ENCODE measurements at places on chromosomes 1 and 21.

DNA sequence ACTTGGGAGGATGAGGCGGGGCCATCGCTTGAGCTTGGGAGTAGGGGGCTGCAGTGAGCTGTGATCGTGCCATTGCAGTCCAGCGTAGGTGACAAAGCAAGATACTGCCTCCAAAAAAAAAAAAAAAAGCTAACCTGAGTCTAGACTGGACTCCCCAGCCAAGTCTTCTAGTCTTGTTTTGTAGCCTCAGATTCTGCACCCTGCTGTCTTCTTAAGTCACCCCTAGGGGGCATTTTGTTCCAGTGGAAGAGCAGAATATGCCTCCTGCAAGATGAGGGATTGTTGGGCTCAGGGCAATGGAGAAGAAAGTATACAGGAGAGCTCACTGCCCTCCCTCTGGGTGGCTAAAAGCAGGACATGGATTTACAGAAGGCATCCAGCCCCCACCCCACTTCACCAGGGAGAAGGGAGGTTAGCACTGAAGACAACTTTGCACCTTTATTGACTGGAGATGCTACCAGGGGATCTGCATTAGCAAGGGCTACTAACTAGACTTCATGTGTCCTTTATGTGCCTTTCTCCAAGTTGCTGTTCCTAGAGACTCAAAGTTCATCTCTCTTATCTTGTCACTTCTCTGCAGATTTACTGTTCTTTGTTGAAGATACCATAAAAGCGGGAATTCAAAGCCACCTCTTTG lies 15.3 kb upstream of the RNF187 start:
- DNase-seq, result no peak

GRCh38 chr1:204091787-204092312 lies 18.9 kb downstream of the SOX13 start:
- DNase-seq, result no peak

- DNase-seq, result no peak
Measured at GRCh38 chr1:200034262-200034557, 6.7 kb downstream of the NR5A2 start.

- no peak for DNase-seq
Measured at GRCh38 chr1:53944469-53945182, 873 bp downstream of the IFT25 start.

DNA sequence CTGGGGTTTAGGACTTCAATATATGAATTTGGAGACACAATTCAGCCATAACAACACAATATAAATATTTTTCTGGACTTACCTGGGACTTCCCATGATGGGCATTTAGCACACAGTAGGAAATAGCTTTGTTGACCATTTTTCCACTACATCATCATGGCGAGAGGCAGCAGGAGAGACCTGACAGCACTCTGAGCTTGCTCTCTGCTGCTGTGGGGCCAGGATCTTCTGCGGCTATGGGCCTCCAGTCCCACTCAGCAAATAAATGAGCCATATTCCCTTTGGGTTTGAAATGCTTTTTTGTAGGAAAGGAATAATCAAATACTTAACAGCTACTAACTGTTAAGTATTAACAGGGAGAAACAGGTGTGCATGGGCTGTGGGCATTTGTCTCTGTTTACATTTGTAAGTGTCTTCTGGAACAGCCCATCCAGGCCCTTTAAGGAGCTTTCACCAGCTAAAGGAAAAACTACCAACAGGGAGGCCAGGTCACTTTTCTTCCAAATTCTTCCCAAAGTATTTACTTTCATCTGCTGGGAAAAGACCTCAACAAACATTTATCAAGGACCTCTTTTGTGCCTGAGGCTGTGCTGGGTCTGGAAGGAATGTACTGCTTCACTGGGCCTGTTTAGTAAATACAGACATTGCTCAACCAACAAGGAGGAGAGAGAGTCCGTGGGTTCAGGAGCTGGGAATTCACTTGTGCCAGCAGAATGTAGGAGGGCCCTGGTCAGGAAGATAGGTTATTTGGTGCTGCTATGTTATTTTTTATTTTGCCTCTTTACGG lies 133.2 kb downstream of the LRIG2 start:
- no peak for DNase-seq

DNA sequence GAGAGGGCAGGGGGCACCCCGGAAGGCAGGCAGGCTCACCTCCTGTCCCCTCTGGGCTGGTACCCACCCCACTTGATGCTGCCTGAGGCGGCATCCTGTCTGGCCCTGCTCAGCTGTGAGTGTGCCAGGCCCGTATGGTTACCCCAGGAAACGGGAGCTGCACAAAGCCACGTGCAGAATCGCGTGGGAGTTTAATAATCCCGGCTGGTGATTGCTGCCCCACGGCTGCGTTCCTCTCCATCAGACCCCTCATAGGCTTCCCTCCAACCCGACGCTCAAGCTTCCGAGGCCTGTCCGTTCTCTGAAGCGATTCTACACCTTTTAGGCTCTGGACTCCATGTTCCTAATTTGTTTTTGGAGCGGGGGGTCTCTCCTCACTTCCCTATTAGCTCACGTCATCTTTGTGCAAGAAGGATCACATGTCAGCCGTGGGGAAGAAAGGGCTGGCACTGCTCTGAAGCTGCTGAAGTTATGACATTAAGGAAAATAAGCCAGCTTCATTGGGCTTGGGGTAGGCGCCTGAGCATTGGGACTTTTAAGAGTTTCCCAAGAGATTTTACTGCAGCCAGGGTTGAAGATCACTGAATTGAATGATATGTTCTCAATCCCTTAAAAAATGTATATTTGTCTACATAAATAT lies 1.1 kb upstream of the B3GALT5 start:
- no peak for DNase-seq

DNA sequence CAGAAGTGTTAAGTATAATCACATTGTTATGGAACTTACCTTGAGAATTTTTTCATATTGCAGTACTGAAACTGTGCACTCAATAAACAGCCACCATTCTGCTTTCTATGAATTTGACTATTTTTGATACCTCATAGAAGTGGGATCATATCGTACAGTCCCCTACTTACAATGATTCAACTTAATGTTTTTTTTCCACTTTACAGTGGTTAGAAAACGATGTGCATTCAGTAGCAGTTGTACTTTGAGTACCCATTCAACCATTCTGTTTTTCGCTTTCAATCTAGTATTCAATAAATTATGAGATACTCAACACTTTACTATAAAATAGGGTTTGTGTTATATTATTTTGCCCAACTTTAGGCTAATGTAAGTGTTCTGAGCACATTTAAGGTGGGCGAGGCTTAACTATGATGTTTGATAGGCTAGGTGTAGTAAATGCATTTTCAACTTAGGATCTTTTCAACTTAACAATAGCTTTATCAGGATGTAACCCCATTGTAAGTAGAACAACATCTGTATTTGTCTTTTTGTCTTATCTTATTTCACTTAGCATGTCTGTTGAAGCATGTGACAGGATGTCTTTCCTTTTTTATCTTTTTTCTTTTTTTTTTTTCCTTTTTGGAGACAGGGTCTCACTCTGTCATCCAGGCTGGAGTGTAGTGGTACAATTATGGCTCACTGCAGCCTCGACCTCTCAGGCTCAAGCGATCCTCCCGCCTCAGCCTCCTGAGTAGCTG lies 42.4 kb upstream of the KCNQ4 start:
- DNase-seq, result no peak

- DNase-seq, result no peak
Measured at GRCh38 chr1:116224111-116224510, 112.9 kb downstream of the MAB21L3 start.

- DNase-seq, result no peak
Measured at GRCh38 chr1:11529330-11529729, 50.4 kb downstream of the DISP3 start.

DNA sequence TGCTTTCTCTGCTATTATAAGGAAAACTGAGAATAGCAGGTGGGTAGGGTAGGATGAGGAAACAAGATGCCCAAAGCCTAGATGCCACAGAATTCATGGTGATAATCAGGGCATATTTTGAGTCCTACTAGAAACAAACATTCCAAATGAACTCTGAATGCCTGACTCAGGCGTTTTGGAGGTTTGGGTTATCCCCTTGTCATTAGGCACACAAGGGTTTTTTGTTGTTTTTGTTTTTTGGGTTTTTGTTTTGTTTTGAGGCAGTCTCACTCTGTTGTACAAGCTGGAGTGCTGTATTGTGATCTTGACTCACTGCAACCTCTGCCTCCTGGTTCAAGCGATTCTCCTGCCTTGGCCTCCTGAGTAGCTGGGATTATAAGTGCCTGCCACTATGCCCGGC lies 19.2 kb downstream of the SYNC start:
- DNase-seq, result no peak

DNA sequence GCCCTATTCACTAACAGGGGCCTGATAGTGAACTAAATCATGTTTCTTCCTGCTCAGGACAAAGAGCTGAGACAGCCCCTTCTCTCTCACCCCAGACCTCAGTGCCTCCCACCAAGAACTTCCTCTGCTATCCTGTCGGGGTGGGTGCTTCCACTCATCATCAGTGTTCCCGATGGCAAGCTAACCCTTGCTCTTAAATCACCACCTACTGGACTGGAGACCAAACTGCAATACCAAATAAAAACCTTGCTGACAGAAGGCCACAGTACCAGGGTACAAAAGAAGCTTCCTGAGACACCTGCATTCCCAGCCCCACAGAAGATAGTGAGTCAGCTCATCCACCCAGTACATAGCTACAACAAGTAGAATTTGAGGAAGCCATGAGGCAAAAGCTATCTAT lies 799.5 kb downstream of the LTN1 start:
- no peak for DNase-seq

DNA sequence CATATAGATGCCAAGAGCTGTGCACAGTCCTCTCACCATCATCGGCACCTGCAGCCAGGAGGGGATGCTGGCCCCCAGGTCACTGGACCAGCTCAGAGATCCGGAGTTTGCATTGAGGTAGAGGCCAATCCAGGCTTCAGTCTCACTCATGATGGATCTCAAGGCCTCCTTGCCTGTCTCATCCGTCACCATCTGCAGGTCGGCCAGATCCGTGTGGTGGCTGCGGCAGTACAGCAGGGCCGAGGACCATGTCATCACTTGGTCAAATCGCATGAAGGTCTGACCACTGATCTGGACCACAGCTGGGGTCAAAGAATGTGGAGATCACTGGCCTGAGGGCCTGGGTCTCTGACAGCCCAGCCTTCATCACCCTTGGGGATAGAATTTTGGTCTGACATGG lies 6.6 kb downstream of the CLEC20A start:
- DNase-seq, result no peak

- DNase-seq, result no peak
Measured at GRCh38 chr1:169109561-169110134, 3.2 kb downstream of the ATP1B1 start.

- no peak for DNase-seq
Measured at GRCh38 chr1:172647987-172648386, 10.9 kb upstream of the FASLG start.

- peak; percentile 87 for DNase-seq
Measured at GRCh38 chr1:20717452-20718342, at the start of gene KIF17. Gene KIF17, minus strand, starts transcription at chr1:20718007. Its CDS starts 301 bp downstream, at chr1:20717706.

DNA sequence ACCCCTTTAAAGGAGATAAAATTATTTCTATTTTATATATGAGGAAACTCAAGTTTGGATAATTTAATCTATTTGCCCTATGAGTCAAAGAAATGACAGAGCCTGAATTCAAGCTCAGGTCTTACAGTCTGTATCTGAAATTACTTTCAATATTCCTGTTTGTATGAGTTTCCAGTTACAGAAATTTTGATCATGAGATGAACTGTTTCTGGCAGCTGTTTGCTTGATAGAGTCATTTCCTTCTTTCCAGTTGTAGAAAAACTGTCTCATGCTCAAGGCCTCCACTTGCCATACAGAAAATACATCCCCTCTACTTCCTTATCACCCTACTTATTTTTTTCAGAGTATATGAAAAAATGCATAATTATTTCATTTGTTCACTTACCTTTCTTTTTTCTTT lies 87.6 kb downstream of the PTPRC start:
- DNase-seq, result no peak

DNA sequence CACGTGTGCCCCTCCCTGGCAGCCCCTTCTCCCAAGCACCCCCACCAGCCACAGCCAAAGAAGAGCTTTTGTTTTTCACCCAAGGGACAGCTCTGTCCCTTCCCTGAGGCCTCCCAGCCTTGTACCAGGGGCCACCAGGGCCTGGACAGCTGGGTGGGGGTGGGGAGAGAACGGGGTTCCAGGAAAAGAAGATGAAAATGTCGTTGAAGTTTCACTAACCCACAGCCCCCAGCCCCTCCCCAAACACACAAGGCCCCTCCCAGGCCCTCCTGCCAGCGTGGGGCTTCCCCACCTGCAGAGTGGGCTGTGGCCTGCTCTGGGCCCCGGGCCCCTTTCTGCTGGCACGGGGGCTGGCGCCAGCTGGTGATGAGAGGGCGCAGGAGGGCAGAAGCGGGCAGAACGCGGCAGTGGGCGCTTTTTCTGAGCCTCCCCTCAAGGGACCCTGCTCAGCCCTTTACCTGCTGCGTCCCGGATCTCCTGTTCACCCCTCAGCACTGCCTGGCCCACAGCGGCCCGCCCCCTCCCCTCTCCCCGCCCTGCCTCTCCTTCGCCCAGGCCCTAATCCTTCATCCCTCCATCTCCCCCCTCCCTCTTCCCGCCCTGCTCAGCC lies 5.5 kb upstream of the ANKRD65 start:
- DNase-seq, result no peak

GRCh38 chr1:166176416-166176815 lies 9.6 kb upstream of the FAM78B start:
- no peak for DNase-seq

DNA sequence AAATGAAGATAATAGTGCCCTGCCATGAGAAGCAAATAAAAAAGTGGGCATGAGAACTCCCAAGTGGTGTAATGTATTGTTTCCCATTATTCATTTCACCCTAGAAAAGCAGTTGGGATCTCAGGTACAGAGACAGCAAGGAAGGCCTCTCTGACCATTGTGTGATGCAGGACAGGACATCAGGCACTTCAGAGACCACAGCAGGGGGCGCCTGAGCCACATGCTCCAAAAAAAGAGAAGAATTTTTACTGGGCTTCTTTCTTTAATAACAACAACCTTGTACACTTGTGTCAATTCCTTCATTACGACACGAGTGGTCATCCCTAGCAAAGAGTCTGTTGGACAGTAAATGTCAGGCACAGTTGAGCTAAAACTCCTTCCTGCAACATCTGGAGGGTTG lies 533.3 kb downstream of the OMA1 start:
- DNase-seq, result no peak

DNA sequence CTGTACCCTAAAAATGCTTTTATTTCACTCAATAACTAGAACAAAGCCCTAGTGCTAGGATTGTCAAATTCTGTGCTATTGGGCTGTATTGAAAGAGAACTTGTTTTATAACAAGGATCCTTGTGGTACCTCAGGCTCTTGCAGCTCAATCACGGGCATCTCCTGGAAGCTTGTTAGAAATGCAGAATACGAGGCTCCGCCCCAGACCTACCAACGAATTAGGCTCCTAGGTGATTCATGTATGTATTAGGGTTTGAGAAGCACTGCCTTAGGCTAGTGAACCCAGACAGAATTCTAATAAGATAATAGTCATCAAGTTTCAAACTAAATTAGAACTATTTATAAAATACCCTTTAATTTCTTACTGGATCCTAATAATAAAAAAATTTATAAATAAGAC lies 45.6 kb downstream of the ZZZ3 start:
- DNase-seq, result no peak

- no peak for DNase-seq
Measured at GRCh38 chr1:223535319-223535718, 130.2 kb downstream of the CAPN8 start.

Data from GM12891 (cell line).